ENCODE measurements at places on chromosomes 1 and 21.

GRCh38 chr1:237416924-237417655 lies 375.1 kb downstream of the RYR2 start:
- no peak for DNase-seq

DNA sequence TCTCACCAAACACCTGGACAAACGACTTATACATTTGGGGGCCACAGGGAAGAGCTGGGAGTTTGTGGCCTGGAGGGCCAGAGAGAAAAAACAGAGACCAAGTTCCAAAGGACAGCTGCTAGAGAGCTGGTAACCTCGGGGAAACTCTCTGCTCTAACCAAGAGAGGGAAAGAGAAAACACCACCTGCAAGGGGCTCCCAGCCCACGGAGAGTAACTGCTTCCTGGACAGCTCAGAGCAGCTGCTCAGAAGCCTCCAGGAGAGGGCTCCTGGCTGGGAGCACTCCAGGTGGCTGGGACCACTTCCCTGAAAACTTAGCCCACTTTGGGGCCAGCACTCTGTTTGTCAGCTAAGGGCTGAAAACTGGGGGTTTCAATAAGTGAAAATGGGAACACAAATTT lies 154.8 kb upstream of the GRIK3 start:
- DNase-seq, result no peak

- DNase-seq, result no peak
Measured at GRCh38 chr1:30197639-30198450, 525.5 kb downstream of the MATN1 start.

- no peak for DNase-seq
Measured at GRCh38 chr1:35470977-35471613, 86.1 kb downstream of the KIAA0319L start.

DNA sequence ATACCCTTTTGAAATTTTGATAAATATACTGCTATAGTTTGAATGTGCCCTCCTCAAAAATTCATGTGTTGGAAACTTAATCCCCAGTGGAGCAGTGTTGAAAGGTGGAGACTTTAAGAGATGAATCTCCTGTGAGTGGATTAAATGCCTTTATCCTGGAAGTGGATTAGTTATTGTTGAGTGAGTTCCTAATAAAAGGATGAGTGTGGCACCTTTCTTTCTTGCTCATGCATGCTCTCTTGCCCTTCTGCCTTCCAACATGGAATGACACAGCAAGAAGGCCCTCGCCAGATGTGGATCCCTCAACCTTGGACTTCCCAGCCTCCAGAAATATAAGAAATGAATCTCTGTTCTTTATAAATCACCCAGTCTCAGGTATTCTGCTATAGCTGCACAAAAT lies 51.8 kb downstream of the CD160 start:
- no peak for DNase-seq

GRCh38 chr1:229851511-229851910 lies 215.5 kb upstream of the GALNT2 start:
- no peak for DNase-seq

GRCh38 chr1:245710961-245711903 lies 556.4 kb downstream of the KIF26B start:
- no peak for DNase-seq

DNA sequence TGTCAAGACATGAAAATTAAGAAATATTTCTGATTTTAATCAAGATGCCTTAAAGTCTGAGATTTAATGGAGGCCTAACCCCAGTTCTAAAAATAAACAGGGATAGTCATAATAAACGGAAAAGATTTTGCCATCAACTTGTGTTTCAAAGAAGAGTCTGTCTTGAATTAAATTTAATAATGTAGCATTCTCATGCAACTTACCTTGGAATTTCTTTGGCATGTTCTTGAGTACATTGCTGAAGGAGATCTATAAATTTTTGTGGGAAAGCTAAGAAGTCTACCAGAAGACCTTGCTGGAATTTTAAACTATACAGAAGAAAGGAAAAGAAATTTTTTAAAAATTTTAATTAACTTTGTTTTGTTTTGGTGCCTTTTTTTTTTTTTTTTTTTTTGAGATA lies 10.6 kb downstream of the SASS6 start:
- no peak for DNase-seq

All from AML-193 (cell line).